ENCODE measurements at places on chromosomes 3 and 15. TPM values are rescaled to one million over a fixed set of nuclear protein-coding genes. Genes with fewer than 3 reads are reported as not detected.
A peak's percentile ranks its signal among the peaks of the same experiment; 100 is the strongest.

- no peak overlapping the region for H3K27ac ChIP-seq
- no peak overlapping the region for H3K4me3 ChIP-seq
- no peaks in the 10 kb centered on the region for H3K27me3 ChIP-seq
- no peak for DNase-seq
- no peaks in the 10 kb centered on the region for H3K4me1 ChIP-seq
These were observed 36.5 kb downstream of the CDV3 start for GRCh38 chr3:133610031-133610430.

GRCh38 chr3:146163584-146163983, 2.6 kb upstream of the PLOD2 start:
- H3K27me3 ChIP-seq: peaks cover 49% of the 10 kb centered on the region
- H3K4me1 ChIP-seq: peaks cover 15% of the 10 kb centered on the region
- no peak overlapping the region for H3K4me3 ChIP-seq

- H3K27me3 ChIP-seq: peaks cover 8% of the 10 kb centered on the region
- peak; percentile 7 for DNase-seq
- peaks cover 24% of the 10 kb centered on the region for H3K4me1 ChIP-seq
- peaks cover 4% of the 10 kb centered on the region for H3K36me3 ChIP-seq
- H3K27ac ChIP-seq: no peak overlapping the region
These were observed 619 bp upstream of the CMTM8 start for GRCh38 chr3:32237670-32238452.

GRCh38 chr15:77068633-77069032, 2.3 kb downstream of the TSPAN3 start:
- DNase-seq: no peak
- H3K36me3 ChIP-seq: peaks cover 5% of the 10 kb centered on the region
- no peak overlapping the region for H3K27ac ChIP-seq
- H3K27me3 ChIP-seq: no peaks in the 10 kb centered on the region
- peaks cover 40% of the 10 kb centered on the region for H3K4me1 ChIP-seq

DNA sequence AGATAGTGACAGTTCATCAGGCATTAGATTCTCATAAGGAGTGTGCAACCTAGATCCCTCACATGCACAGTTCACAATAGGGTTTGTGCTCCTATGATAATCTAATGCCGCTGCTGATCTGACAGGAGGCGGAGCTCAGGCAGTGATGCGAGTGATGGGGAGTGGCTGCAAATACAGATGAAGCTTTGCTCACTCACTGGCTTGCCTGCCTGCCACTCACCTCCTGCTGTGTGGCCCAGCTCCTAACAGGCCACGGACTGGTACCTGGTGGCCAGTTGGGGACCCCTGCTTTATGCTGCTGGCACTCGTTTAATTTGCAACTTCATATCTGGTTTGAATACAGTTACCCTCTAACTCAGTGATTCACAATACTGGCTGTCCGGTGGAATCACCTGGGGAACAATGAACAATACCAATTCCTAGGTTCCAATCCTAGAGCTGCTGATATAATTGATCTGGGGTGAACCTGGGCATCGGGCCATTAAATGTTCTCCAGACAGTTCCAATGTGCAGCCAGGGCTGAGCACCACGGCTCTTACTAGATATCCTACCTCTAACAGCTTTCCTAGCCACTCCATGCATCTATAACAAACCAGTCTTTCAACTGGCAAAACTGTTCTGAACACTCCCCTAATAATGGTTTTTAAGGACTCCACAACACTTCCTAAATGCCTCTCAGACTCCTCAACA, 131.4 kb downstream of the ATP1B3 start:
- H3K27ac ChIP-seq: no peak overlapping the region
- no peaks in the 10 kb centered on the region for H3K4me1 ChIP-seq
- H3K36me3 ChIP-seq: no peaks in the 10 kb centered on the region
- H3K4me3 ChIP-seq: no peak overlapping the region
- no peak for DNase-seq
- H3K27me3 ChIP-seq: no peaks in the 10 kb centered on the region

GRCh38 chr3:196590279-196590678, 21.8 kb downstream of the FBXO45 start:
- peaks cover 10% of the 10 kb centered on the region for H3K36me3 ChIP-seq
- DNase-seq: no peak
- H3K4me3 ChIP-seq: no peak overlapping the region
- H3K4me1 ChIP-seq: no peaks in the 10 kb centered on the region
- H3K27ac ChIP-seq: no peak overlapping the region

GRCh38 chr3:51375571-51375970, 9.5 kb upstream of the MANF start:
- H3K4me3 ChIP-seq: no peak overlapping the region
- no peaks in the 10 kb centered on the region for H3K36me3 ChIP-seq
- no peak for DNase-seq
- peaks cover 9% of the 10 kb centered on the region for H3K4me1 ChIP-seq
- no peaks in the 10 kb centered on the region for H3K27me3 ChIP-seq

GRCh38 chr15:99562238-99562637, 3.5 kb upstream of the MEF2A start:
- peaks cover 8% of the 10 kb centered on the region for H3K4me1 ChIP-seq
- no peak overlapping the region for H3K4me3 ChIP-seq
- no peaks in the 10 kb centered on the region for H3K36me3 ChIP-seq

MORC1 gene
- total RNA-seq: not detected

DAZL gene
- not detected for total RNA-seq

TM2D3 gene
- 34.3 TPM for total RNA-seq

Measured in activated CD4-positive, alpha-beta T cell treated with anti-CD3 and anti-CD28 coated beads for 36 hours (primary cell).